ENCODE measurements at places on chromosomes 11 and 22.

- DNase-seq = no peak
Measured at GRCh38 chr22:29795663-29796062, 28.5 kb downstream of the UQCR10 start.

DNA sequence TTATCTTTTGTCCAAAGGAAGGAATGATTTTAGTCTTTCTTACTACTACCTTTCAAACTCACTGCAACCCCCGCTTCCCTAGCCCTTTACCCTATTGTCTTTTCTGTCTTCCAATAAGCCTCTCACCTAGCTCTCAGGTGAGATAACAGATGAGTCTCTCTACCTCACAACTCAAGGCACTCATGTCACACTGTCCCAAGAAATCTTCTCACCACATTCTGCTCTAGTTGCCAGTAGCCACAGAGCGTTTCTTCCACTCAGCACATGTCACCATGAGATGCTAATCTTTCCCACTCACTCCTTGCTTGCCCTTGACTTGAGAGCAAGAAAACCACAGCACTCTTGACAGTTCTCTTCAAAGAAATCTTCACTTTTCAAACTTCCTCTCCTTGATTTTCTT lies 32.7 kb upstream of the TMEM41B start:
- no peak for DNase-seq

DNA sequence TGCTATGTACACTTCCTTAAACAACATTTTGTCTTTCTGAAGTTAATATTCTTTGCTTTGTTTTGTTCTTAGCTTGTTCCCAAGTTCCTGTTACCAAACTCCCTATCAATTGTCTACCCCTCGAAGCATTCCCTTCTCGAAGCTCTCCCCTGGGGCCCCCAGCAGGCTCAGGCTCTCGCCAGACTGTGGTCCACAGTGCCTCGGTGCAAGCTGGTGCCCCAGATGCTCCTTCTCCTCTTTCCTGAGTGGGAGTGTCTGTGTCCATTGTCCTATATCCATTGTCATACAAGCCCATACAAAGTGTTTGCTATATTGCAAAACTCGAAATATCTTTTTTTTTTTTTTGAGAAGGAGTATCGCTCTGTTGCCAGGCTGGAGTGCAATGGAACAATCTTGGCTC lies 51.7 kb upstream of the RTL6 start:
- DNase-seq = no peak

DNA sequence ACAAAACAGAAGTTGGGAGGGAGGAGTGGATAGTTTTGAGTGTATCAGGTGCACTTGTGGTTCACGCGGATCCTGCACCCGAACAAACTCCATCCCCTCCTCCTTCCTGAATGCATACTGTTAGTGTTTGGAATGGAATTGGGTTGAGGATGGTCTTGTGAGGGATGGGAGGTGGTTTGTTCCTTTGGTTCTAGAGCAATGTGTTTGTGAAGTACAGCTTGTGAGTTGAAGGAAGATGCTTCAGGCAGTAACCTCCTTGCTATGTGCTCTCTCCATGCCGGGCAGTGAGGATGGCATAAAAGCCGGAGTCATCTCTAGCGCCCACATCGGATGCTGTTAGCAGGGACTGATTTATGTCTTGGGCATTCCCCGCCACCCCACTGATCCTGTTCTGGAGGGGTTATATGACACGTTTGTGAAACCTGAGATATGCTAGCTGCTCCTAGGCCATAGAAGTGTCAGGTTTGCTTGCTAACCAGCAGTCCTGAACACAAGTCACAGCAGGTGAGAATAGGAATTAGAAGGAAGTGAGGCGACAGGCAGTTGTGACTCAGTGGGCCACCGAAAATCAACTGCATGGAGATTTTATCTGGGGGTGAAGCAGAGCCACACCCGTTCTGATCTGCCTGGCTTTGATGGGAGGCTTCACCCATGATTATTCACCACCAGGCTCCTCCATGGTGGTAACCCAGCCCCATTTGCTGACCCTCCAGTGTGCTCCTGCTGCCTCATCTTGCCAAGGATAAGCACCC lies 2.2 kb downstream of the BCR start:
- DNase-seq = no peak

DNA sequence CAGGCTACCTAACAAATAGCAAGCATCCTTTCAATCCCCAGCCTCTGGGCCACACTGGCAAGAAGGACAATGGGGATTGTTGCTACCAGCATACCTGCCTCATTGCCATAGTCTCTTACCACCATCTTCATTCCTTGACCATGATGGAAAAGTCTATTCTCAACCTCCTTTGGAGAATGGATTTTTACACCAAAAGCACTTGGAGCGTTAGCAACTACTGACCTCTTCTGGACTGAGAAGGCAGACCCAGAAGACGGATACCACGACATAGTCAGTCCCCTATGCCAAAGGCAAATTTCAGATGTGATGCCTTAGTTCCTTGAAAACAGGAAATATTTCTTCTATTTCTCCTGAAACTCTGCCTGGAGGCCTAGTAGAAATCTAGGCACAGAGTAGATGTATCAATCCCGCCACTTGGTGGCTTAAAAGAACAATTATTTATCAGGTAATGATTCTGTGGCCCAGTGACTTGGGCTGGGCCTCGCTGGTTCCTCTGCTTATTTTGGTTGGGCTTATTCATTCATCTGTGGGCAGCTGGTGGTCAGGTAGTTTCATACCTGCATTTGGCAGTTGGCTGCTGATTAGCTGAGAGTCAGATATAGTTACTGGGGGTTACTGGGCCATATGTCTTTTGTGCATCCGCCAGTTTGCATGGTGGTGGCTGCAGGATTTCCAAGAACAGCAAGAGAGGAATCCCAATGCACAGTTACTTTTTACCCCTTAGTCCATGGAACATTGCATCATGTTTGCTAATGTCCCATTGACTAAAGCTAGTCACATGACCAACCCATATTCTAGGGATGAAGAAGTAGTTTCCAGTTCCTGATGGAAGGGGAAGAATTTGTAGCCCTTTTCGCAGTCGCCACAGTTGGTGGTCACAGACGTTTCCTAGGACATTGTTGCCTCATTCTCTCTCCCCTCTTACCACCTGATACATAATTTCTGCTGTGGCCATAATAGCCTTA lies 75.2 kb downstream of the DHCR7 start:
- DNase-seq = no peak

DNA sequence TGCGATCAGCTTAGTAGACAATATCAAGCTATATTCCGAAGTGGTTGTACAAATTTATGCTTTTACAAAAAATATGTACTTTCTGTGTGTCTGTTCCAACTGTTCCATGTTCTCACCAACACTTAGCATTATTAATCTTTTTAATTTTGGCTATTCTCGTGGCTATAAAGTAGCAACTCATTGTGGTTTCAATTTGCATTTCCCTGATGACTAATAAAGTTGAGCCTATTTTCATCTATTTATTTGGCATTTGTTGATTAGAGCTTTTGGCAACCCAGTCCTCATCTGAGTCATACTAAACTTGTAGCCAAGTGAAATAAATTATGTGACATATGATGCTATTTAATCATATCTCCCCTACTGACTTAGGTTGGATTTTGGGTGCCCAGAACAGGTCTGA lies 115.9 kb downstream of the FBXO7 start:
- no peak for DNase-seq

DNA sequence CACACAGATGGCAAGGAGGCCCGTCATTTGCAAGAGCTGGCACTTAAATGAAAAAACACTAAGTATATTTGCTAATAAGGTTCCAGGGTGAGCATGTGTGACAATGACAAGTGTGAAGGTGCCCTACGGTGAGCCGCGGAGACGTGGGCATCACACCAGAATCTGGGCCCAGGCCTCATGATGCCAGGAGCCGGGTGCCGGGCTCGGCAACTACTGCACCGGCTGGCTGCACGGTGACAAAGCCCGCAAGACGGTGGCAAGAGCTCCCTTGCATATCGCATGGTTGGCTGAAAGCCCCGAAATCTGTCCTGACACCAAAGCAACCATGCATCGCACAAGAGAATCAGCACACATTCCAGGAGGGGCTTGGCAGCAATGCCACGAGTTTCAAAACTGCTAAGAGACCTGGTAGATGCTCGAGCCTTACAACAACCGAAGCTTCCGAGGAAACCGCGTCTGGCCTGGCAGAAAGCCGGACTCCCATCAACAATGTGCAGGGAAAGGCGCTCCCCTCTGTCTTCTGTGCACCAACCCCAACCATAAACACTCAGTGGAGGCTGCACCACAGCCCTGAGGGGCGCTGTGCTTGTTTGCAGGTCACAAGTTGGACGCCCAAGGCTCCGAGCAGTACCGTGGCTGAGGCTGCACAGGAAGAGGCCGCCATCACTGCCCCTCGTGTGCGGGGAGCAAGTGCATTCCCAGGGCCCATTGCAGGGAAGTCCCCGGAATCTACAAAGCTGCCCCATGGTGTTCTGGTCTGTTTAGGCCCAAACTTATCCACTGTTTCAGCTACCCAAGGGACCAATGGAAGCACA lies 339.7 kb downstream of the CTTN start:
- no peak for DNase-seq

GRCh38 chr22:17911887-17912286 lies 112.5 kb downstream of the MICAL3 start:
- no peak for DNase-seq

Data from cortex of kidney (tissue), 1 donor.